Calu3 (cell line): ENCODE measurements at places on chromosomes 4 and X. TPM values are rescaled to one million over a fixed set of nuclear protein-coding genes. Genes with fewer than 3 reads are reported as not detected.

Gene ZMAT1
- total RNA-seq: 4.0 and 4.4 TPM in 2 replicates

Gene GCNA
- total RNA-seq: 8.1 and 10.2 TPM in 2 replicates

Gene SMR3B
- total RNA-seq: not detected in 2 replicates

Gene PIM2
- 12.8 and 13.9 TPM in 2 replicates for total RNA-seq

Gene ERVMER34-1
- total RNA-seq: 2.5 and 3.2 TPM in 2 replicates

Gene SAGE1
- not detected in 2 replicates for total RNA-seq

Gene UGT2B15
- 0.50 and 0.98 TPM in 2 replicates for total RNA-seq

Gene CTAG2
- not detected in 2 replicates for total RNA-seq

Gene BEND4
- not detected in 2 replicates for total RNA-seq

Gene AFP
- total RNA-seq: 0.24 TPM in 1 of 2 replicates, not detected in the other

Gene TNIP3
- not detected in 2 replicates for total RNA-seq
